Activated CD8-positive, alpha-beta memory T cell treated with anti-CD3 and anti-CD28 coated beads for 1 hour (primary cell): ENCODE measurements at places on chromosomes 7 and 10.

DNA sequence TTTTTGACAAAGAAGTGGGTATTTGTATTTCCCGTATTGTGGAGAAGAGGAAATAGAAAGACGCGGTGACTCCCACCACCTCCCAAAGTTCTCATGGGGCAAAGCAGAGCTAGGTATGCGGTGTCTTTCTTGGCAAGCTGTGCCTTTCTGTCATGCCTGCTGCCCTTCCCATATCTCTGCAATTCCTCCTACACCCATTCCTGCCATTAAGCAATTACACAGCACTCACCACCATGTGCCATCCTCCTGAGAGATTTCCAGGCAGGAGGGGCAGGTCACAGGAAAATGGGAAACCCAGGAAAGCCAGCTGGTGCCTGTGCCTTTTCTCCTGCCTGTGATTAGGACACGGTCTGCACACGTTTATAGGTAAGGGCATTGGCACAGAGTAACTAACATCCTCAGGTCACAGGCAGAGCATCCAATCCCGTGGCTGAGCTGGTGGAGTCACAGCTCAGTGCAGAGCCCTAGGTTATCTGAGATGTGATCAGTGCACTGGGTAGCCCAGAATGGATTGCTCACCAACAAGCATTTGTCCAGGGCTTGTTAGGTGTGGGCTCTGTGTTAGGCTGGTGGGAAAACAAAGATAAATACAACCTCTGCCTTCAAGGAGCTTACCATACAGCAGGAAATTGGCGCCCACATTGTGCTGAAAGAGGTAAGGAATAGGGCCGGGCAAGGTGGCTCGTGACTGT lies 9.4 kb upstream of the CRTAC1 start:
- DNase-seq, result no peak

DNA sequence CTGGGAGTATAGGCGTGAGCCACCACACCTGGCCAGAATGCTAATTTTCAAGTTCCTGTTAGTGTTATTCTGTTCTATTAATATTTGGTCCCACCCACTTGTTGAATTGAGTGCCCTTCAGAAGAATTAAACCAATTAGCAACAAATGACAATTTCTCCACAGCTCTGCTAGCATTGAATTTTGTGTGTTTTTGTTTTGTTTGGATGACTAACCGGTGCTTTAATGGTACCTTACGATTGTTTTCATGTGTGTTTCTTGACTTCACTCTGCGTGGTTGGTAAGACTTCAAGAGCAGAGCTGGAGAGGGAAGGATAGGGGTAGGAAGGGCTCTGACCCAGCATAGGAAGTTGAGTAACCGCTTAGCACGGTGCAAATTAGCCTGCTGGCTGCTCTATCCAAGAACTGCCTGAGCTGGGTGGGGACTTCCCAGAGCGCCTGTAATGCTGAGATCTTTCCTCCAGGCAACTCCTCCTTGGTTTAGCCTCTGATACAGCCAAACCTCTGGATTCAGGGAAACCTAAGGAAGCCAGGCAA lies 4.6 kb downstream of the ARPC1B start:
- no peak for DNase-seq

DNA sequence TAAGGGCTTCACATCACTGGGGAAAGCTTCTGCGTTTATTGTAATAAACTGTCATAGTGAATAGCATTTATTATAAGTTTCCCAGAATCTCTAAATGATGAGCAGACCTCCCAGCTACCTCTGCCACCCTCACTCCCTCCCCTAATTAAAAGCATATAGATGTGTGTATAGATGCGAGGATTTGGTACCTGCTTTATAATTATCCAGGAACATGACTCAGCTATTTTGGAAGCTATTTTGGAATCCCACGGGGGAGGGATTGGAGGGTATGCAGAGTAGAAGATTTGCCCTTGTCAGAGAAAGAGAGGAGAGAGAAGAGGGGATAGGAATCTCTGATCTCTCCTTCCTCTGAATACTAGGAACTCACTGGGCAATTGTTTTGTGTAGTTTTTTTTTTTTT lies 455.3 kb downstream of the ADRA2A start:
- no peak for DNase-seq

DNA sequence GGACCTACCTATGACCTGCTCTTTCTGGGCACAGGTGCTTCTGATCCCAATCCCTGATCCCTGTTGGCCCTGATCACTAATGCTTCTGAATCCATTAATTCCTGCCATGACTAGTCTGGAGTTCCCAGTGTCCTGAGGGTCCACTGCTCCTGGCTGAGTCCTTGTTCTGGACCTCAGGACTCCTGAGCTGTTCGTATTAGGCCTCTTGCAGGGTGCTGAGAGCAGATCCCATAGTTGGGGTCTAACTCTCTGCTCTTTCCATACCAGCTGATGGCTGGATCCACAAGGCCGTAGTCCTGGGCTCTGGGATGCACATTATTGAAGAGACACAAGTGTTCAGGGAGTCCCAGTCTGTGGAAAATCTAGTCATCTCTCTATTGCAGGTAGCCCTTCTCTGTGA lies 7.0 kb downstream of the MRPL43 start:
- DNase-seq, result no peak

GRCh38 chr7:137086896-137087295 lies 218.4 kb downstream of the CHRM2 start:
- no peak for DNase-seq

DNA sequence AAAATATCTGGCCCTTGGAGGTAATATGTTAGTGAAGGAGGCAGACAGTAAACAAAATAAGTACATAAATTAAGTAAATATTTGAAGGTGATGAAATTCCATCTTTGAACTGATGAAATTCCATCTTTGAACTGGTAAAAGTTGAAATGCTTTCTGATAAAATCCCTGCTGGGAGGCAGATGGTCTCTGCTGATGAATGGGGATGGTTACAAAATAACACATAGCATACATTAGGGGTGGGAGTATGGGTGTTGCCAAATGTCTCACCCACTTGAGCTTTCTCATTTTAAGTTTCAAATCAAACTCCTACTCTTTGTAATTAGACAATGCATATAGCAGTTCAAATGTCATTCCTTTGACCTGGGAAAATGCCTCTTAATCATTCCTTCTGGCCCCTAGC lies 77.5 kb upstream of the SORCS3 start:
- DNase-seq, result no peak

DNA sequence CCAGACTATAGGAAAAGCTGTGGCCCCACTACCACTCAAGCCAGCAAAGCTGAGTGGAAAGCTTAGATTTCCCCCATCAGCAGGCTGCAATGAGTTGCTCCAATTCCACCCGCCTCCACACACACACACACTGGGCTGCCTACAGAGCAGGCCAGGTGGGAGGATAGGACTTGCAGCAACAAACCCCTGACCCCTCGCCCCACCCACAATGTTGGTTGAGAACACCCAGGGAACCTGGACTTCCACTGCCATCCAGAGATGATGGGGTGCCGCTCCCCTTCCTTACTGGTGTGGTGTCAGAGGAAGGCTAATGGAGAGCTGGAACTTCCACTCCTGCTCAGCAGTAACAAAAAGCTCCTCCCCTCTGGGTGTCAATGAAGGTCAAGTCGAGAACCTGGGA lies 16.8 kb upstream of the PLEKHA1 start:
- no peak for DNase-seq

DNA sequence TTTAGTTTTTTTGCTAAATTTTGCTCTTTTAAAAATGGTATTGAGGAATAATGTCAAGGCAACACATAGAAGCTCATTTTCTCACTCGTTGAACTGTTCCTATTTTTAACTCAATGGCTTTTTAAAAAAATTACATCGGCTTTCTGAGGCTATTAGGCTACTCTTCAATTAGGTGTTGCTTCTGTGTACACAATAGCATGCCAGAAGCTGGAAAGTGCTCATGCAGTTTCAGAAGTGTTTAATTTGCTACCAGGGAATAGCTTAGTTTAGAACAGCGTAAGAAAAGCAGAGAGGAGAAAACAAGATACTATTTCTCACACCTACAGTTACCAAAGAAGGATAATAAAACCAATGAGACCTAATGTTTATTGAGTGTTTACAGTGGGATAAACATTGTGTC lies 157.4 kb downstream of the NXPH1 start:
- DNase-seq, result no peak

DNA sequence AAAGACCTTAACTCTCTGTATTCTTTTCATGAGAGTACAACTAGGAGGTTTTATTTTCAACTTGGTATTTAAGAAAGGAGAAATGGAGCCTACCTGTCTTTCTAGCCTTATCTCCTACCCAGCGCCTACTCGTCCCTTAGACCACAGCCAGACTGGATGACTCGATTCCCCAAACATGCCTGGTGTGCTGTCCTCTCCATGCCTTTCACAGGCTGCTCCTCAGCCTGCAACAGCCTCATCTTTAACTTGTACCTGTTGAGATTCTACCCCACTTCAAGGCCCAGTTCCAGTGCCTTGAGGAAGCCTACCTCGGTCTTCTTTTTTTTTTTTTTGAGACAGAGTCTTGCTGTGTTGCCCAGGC lies 29.4 kb downstream of the CPA1 start:
- no peak for DNase-seq

DNA sequence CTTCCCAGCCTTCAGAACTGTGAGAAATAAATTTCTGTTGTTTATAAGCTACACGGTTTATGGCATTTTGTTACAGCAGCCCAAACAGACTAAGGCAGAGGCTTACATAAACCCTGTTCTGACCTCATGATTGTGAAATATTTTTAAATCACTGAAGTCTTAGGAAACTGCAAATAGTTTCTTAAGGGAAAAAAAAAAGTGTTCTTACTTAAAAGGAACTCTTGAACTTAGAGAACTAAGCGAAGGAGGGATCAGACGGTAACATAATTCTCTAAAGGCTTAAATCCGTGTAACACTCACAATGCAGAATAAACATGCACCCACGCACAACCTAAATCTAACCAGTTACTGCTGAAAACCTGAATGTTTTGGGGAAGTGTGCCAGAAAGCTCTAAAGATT lies 749.1 kb upstream of the LRRTM3 start:
- DNase-seq, result no peak

GRCh38 chr7:156031679-156032478 lies 219.6 kb upstream of the SHH start:
- no peak for DNase-seq

DNA sequence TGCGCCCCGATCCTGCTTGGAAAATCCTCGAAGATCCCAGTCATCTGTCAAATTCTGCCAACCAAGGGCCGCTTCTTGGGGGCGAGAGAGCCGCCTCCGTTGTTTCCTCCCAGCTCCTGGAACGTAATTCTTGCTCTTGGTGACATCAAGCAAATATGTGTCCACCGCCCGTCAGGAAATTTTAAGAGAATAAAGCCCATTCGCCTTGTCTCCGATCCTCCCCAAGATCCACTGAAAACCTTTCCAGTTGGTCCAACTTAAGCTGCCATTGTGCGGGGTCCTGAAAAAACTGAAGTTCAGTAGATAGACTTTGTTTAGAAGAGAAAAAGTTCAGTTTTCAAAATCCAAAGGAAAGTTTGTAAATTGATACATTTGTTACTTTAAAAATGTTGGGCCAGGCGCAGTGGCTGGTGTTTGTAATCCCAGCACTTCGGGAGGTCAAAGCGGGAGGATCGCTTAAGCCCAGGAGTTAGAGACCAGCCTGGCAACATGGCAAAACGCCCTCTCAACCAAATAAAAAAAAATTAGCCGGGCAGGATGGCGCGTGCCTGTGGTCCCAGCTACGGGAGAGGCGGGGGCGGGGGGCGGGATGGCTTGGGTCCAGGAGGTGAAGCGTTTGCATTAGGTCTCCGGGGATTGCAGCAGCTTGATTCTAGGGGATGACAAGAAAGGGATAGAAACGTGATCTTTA lies 1.0 kb upstream of the ZNF800 start:
- no peak for DNase-seq

- DNase-seq, result no peak
Measured at GRCh38 chr10:52143338-52143737, 170.7 kb upstream of the DKK1 start.

GRCh38 chr10:29482591-29483431 lies 152.0 kb downstream of the SVIL start:
- no peak for DNase-seq

GRCh38 chr10:44949915-44950314 lies 9.7 kb upstream of the RASSF4 start:
- DNase-seq, result no peak

- DNase-seq, result no peak
Measured at GRCh38 chr10:102245932-102246251, 560 bp downstream of the GBF1 start.
